LNCaP clone FGC (cell line): ENCODE measurements at places on chromosomes 12 and 14.

- no peak for DNase-seq
These were observed 67.2 kb downstream of the GLT1D1 start for GRCh38 chr12:128920468-128920867.

- no peak for DNase-seq
These were observed 162.2 kb downstream of the RASSF9 start for GRCh38 chr12:85673921-85674420.

- DNase-seq: no peak
These were observed 678 bp downstream of the INF2 start for GRCh38 chr14:104689881-104690711.

- no peak for DNase-seq
These were observed 7.4 kb upstream of the OR6J1 start for GRCh38 chr14:22651586-22651985.

- DNase-seq: no peak
These were observed 135.5 kb downstream of the ANO2 start for GRCh38 chr12:5809586-5809985.

- no peak for DNase-seq
These were observed 9.7 kb downstream of the TUBA1C start for GRCh38 chr12:49274396-49275069.

DNA sequence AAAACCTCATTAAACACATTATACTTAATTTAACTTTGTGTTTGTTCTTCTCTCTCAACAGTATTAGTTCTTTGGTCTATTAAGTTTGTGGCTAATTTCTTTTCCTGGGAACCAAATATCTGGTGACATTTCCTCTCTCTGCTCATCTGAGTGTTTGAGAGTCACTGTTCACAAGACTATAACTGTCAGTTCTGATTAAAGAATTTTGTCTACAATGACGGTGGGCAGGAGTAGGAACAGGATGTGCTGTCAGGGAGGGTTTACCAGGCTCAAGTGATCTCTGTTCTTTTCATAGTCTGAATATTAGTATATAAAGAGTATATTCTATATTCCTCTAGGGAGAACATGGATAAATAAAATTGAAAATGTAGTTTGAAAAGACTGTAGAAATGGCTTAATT is 92.9 kb downstream of the ALG10B start:
- DNase-seq: no peak

- no peak for DNase-seq
These were observed 230.5 kb downstream of the PDZRN4 start for GRCh38 chr12:41418586-41418985.

DNA sequence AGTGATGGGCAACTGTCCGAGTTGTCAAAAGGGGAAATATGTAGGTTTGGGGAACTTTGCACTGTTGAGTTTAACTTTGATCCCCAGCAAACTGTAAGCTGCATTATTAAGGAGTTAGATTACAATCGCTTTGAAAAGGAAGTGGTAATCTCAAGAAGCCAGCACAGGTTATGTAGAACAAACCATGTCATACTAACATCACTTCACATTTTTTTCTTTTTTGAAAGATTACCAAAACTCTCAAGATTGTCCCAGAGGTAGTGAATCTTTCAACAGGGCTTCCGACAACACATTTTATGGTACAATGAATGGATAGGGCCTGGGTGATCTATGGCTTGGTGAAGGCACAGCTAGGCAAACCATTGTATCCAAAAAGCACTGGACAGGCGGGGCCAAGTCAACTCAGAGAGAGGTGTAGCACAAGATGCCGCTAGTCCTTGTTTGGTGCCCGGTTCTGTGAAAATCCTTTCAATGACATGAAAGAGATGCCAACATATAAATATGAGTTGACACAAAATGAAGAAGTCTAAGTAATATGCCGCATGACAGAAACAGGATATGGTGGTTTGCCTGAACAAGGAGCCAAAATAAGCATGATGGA is 24.3 kb upstream of the PARP11 start:
- no peak for DNase-seq

- no peak for DNase-seq
These were observed 23.9 kb downstream of the PRICKLE1 start for GRCh38 chr12:42565633-42566032.

GRCh38 chr14:86766469-86766868 is 1226.5 kb downstream of the GALC start:
- DNase-seq: no peak

- DNase-seq: no peak
These were observed 1765.0 kb upstream of the FLRT2 start for GRCh38 chr14:83764656-83765599.

DNA sequence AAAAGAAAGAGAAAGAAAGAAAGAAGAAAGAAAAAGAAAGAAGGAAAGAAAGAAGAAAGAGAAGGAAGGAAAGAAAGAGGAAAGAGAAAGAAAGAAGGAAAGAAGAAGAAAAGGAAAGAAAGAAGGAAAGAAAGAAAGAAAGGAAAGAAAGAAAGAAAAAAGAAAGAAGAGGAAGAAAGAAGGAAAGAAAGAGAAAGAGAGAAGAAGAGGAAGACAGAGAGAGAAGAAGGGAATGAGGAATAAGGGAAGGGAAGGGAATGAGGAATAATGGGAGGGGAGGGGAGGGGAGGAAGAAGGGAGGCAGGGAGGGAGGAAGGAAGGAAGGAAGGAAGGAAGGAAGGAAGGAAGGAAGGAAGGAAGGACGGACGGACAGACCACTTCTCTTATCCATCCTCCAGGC is 246.9 kb downstream of the ADAMTS20 start:
- DNase-seq: no peak

DNA sequence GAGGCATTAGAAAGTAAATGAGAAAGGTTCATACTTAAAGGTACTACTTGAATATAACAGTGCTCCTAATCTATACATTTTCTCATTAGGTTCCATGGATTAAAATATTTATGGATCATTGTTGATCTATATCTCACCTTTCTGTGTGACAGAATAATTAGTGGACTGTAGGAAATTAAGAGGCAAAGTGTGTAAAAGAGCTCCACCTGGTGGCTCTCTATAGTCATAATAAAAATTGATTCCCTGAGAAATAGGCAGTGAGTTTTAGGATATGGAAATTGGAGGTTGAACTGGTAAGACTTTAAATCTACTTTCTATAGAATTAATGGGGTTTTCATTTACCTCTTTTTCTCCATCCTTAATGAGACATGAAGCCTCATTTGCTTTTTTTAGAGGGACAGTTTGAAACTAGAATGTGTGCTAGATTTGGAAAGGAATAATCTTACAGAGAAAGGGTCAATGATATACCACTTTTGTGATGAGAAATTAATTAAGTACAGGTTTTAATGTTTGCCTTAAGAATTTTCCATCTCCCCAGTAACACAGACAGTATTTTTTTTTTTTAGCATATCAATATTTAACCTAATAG is 11.8 kb upstream of the DERA start:
- DNase-seq: no peak

DNA sequence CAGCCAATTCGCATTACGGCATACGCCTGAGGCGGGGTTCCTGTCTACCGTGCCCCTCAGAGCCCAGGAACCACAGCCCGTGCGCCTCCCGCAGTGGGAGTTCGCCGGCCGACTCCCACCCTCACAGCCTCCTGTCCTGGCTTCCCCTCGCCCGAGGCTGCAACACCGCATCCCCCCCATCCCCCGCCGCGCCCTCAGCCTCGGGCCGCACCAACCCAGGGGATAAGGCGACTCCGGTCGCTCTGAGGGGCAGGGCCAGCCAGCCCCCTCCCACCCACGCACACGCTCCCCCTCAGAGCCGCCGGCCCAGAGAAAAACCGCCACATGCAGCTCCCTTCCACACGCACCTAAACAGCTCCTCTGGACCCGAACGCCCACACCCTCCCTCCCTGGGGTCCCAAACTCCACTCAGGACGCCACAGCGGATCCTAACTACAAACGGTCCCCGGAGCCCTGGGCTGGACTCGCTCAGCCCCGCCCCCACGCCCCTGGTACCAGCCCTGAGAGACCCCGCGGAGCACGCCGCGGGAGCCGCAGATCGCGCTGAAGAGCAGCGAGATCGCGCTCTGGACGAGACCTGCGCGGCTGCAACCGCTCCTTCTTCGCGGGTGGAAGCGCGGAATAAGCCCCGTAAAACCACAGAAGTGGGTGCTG is at the start of gene C14orf39:
C14orf39 (minus strand) TSS at position 466 of the 654 bp plus-strand sequence. CDS start 985 bp downstream, outside the sequence.
- no peak for DNase-seq

GRCh38 chr12:120261951-120262851 is 3.3 kb downstream of the PXN start:
- no peak for DNase-seq

GRCh38 chr14:103699901-103700752 is 15.1 kb downstream of the XRCC3 start:
- DNase-seq: no peak

DNA sequence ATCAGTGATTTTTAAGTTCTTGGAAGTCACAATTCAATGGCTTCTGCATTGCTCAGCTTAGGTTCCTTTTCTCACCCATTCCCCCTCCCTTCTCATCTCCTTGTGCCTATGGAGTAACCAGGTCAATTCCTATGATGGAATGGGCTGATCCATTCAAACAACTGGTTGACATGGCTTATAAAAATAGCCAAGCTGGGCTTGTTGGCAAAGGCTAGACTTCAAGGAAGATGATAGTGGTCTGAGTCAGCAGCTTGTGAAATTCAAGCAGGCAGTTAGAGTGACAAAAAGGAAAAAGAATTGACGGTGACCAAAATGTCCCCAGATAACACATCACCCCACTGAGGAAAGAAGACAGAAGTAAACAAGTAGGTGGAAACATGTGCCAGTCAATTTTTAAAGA is 119.9 kb upstream of the PCED1B start:
- no peak for DNase-seq

- DNase-seq: no peak
These were observed 121.6 kb downstream of the TMEM121 start for GRCh38 chr14:105647784-105648608.

DNA sequence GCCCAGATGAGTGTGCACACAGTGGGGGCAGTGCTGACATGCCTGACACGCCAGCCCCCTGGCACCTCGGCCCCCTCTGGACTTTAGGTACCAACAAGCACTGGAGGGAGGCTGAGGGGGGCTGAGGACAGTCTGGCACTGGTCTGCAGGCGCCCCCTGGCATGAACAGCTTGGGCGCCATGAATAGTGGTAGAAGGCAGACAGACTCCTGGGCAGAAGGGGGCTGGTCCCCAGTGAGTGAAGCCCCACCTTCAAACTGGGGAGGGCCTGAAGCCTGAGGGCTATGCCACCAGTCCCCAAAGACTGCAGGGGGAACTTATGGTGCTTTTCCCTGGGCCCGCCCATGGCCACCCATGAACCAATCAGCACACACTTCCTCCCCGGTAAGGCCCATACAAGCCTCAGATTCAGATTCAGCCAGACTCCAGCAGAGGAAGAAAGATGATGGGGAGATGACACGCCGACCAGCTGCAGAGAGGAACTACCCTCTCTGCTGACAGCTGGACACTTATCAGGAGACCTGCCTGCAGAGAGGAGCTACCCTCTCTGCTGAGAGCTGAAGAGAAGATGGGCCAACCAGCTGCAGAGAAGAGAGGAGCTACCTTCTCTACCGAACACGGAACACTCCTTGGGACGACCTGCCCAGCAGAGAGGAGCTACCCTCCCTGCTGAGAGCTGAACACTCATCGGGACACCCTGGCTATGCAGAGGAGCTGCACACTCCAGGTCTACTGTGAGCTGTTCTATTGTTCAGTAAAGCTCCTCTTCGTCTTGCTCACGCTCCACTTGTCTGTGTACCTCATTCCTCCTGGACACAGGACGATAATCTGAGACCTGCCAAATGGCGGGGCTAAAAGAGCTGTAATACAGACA is 324.5 kb downstream of the PCNX1 start:
- no peak for DNase-seq

DNA sequence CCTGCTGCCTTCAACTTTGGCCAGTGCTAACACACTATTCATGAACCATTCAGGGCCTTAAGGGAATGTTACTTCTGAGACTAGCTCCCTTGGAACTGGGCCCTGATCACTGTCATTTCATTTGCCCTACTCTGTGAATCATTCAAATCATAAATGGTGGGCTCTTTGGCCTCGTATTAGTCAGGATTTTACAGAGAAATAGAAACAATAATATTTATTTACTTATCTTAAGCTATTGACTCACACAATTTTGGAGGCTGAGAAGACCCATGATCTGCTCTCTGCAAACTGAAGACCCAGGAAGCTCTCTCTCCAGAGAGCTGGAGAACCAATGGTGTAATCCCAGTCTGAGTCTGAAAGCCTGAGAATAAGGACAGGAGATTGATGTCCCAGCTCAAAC is 398.5 kb downstream of the LRIG3 start:
- DNase-seq: no peak

GRCh38 chr12:1837541-1838204 is 17.3 kb downstream of the LRTM2 start:
- DNase-seq: no peak

DNA sequence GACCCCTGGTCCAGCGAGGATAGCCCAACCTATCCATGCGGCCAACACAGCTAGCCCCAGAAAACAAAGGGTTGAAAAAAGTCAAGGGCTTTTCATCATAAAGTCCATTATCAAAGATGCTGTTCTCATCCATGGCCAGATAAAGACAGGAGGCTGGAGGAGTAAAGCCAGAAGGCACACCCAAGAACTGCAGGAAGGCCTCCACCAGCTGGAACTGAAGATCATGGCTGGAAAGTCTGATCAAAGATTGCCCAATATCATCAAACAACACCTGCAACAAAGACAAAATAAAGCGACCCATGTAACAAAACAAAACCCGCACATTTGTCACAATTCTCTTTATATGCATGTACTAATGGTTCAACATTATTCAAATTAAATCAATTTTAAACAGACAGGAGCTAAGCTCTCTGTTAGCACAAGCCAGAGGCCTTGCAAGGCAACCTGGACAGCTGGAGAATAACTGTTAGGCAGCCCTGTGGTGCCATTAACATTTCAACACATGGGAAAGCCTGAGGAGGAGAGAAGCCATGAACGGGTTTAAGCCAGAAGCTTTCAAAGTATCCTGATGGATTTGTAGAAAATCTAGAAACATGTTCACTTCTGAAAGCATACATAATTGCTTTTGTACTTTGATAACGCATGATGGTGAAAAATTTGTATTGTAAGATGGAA is 34.1 kb downstream of the PSMC1 start:
- no peak for DNase-seq

- no peak for DNase-seq
These were observed 45.6 kb downstream of the CALM1 start for GRCh38 chr14:90442388-90442787.

DNA sequence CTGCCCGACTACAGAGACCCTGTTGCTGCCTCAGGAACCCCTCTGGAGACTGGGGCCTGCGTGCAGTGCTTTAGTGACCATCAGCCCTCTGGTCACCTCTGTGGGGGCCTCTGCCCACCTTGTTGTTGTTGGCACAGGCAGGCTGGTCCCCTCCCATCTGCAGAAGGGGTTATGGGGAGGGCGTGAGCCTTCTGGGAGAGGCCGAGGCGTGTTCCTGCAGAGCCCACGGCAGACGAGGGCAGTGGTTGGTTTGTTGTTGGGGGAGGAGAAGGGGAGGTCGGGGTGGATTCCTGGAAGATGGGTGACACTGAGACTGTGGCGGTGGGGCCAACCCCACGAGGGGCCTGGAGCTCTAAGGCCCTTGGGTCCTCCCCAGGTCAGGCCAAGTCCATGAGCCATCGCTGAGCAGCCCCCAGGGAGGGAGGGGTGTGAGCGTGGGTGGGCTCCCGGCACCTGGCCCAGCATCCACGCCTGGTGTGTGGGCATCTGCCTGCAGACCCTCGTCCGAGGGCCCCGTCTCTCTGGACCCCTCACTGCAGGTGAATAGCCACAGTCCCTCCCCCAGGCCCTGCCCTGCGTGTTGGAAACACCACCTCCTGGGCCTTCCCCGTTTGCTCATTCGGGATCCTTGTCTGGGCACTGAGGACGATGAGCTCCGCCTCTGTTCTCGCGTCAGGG is 23.6 kb downstream of the FBRSL1 start:
- no peak for DNase-seq

GRCh38 chr12:95114766-95115405 is 41.5 kb upstream of the NR2C1 start:
- no peak for DNase-seq

- DNase-seq: no peak
These were observed 45.2 kb downstream of the FOXN3 start for GRCh38 chr14:89371585-89372511.
